ENCODE measurements at places on chromosomes 13 and 19.
A peak's percentile ranks its signal among the peaks of the same experiment; 100 is the strongest.

GRCh38 chr13:34578471-34578870 lies 363.6 kb upstream of the NBEA start:
- DNase-seq = no peak

- no peak for DNase-seq
Measured at GRCh38 chr19:6259312-6259861, 20.4 kb downstream of the MLLT1 start.

DNA sequence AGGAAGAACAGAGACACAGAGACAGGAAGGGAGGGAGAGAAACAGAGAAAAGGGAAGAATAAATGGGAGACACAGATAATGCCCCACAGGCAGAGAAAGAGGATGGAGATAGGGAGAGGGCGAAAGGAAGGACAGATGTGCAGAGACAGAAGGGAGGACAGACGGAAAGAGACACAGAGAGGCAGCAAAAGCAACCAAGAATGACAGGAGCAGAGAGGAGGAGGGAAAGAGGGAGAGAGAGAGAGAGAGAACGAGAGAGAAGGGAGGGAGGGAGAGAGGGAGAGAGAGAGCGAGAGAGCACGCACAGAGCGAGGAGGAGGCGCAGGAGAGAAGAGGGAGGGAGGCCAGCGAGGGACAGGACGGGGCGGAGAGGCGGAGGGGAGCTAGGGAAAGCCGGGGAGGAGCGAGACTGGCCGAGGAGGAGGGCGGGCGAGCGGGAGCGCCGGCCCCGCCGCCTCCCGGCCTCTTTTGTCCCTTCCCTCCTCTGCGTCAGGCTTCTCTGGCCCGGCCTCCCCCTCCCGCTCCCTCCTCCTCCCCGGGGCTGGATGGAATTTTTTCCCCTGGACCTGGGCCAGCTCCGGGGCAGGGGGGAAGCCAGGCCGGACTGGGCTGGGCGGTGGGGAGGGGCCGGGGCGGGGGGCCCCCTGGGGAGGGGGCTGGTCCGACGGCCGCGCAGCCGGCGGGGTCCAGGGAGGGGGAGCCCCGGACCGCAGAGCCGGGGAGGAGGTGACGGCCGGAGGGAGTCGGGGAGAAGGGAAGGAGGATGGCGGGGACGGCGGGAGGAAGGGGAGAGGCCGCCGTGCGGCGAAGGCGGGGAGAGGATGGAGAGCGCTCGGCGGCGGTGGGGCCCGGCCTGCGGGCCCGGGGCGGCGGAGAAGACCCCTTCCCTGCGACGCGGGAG lies 4.2 kb upstream of the SPACA6 start:
- no peak for DNase-seq

DNA sequence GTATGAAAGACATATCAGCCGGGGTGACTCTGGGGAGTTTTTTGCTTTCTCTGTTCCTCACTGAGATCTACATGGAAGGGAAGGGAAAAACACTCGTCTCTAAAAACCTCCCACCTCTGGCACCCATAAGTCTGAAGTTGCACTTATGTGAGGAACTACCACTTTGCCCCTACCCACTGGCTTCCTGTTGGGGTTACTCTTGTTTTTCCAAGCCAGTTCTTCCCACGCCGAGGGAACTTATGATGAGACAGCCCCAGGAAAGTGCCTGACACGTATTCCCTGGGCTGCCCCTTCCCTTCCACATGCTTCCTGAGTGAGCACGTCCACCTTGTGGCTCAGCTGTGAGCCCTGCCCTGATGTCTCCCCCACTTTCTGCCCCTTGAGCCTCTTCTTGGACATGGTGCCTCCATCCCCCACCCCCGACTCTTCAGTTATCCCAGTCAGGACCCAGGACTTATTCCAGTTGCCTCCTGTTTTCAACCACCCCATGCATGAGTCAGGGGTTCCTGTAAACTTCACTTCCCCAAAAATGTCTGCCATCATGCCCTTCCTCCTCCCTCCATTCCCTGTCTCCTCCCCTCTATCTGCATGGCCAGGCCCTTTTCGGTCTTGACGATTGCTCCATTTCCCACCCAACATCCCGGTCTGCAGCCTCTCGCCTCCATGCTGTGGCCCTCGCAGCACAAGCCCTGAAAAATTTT lies 5.1 kb upstream of the SIGLEC7 start:
- DNase-seq = no peak

DNA sequence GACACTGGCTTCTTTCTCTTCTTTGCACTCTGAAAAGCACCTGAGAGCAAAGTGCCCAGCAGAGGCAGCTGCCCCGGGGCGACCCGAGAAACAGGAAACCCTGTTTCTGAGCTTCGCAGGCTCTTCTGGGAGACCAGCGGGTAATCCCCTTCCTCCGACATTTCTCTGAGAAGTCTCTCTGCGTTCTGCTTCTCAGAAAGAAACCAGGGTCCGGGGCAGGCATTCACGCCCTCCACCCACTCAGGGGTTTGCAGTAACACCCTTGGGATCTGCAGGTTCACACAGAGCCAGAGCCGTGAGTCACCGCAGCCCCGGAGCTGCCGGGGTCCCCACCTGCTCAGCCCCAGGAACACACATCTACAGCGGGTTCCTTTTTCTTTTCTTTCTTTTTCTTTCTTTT lies 86.0 kb downstream of the GADD45B start:
- peak; percentile 74 for DNase-seq
